Lung (tissue), 17 donors: ENCODE measurements at places on chromosomes 16 and 17. TPM values are rescaled to one million over a fixed set of nuclear protein-coding genes. Genes with fewer than 3 reads are reported as not detected.

The PLA2G10 gene
- total RNA-seq: 0.40 TPM

The SPAG5 gene
- 10.5 TPM for total RNA-seq

The LHX1 gene
- not detected for total RNA-seq

- no peaks in the 10 kb centered on the region for H3K36me3 ChIP-seq
- H3K27ac ChIP-seq: no peak overlapping the region
Observed at GRCh38 chr17:27241346-27241946, 52.5 kb upstream of the WSB1 start.

GRCh38 chr17:40678902-40679522 lies 14.0 kb upstream of the KRT222 start:
- no peaks in the 10 kb centered on the region for H3K4me1 ChIP-seq
- no peak overlapping the region for H3K4me3 ChIP-seq
- peaks cover 2% of the 10 kb centered on the region for H3K27me3 ChIP-seq
- no peaks in the 10 kb centered on the region for H3K36me3 ChIP-seq
- H3K27ac ChIP-seq: no peak overlapping the region
- DNase-seq: no peak
